Right renal pelvis (tissue), 4 donors: ENCODE measurements at places on chromosomes 2 and 18.

DNA sequence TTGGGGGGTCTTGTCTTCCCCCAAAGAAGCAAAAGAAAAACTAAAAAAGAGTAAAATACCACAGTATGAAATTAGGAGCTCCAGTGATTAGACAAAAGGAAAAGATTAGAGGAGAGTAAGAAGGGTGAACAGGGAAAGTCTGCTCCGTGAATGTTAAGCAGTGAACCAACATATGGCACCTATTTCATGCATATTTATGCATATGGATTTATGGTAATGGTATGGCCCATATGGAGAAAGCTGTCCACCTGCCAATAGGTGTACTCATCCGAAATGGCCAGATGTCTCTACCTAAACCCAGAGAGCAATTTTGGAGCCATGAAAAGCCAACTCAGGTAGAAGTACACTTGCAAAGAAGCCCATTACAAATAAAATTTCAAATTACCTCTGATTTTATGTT, 404.0 kb upstream of the RAB6C start:
- DNase-seq, result no peak

DNA sequence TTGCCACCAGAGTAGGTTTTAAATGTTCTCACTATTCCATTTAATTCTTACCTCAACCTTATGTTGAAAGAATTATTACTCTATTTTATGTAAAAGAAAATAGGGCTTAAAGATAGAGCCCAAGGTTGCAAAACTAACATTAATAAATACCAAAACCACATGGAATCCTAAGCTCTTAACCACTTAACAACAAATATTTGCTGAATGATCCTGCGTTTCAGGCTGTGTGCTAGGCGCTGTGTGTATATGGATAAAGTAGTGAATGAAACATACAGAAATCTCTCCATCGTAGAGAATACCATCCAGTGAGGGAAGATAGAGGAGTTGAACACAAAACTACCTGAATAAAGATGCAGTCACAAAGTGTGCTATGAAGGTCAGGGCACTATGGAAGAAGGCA, 485.1 kb downstream of the THSD7B start:
- no peak for DNase-seq

GRCh38 chr18:8257851-8258434, 351.3 kb upstream of the RAB12 start:
- DNase-seq, result no peak

DNA sequence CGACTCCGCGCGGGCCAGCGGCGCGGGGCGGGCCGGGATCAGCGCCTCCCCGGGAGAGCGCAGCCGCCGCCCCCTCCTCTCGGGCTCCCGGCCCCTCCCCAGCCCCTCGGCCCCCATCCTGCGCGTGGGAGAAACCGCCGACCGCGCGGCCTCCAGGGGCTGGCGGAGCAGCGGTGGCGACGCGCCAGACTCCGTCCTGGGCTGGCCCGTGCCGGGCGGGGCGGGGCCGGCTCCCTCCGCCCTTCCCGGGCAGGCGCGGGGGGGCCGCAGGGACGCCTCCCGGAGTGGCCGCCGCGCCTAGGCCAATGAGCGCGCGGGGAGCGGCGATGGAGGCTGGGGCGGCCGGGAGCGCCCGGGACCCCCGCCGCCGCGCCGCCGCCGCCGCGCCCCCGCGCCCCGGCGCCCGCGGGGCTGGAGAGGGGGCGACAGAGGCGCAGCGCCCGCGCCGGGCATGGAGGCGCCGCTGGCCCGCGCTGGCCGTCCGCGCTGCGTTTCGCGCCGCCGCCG, 49.1 kb downstream of the KCNIP3 start:
- no peak for DNase-seq

GRCh38 chr2:155755481-155755880, 577.0 kb downstream of the NR4A2 start:
- no peak for DNase-seq

- DNase-seq, result peak; percentile 45
These were observed 485.7 kb downstream of the TXNL1 start for GRCh38 chr18:56152551-56153310.

GRCh38 chr2:69741229-69741574, 732 bp upstream of the ANXA4 start:
- peak; percentile 55 for DNase-seq

DNA sequence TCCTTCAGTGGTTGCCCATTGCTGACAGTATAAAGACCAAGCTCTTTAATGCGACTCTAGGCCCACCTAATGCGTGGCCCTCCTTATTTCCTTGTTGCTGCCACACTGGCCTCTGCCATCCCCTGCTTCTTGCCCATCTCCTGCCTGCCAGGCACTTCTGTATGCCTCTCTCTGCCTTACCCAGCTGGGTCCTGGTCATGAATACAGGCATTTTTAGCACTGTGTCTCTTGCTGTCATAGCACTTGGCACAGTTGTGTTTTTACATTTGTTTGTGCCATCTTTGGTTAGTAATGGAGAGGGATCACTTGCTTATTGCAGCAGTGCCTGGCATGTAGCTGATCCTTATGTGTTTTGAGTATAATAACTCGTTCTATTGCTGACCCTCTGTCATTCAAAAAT, 38.7 kb downstream of the MAP4K4 start:
- DNase-seq, result no peak

- DNase-seq, result no peak
These were observed 149.0 kb upstream of the CYP1B1 start for GRCh38 chr2:38224821-38225437.

GRCh38 chr2:233400341-233400740, 46.0 kb downstream of the DGKD start:
- DNase-seq, result no peak

DNA sequence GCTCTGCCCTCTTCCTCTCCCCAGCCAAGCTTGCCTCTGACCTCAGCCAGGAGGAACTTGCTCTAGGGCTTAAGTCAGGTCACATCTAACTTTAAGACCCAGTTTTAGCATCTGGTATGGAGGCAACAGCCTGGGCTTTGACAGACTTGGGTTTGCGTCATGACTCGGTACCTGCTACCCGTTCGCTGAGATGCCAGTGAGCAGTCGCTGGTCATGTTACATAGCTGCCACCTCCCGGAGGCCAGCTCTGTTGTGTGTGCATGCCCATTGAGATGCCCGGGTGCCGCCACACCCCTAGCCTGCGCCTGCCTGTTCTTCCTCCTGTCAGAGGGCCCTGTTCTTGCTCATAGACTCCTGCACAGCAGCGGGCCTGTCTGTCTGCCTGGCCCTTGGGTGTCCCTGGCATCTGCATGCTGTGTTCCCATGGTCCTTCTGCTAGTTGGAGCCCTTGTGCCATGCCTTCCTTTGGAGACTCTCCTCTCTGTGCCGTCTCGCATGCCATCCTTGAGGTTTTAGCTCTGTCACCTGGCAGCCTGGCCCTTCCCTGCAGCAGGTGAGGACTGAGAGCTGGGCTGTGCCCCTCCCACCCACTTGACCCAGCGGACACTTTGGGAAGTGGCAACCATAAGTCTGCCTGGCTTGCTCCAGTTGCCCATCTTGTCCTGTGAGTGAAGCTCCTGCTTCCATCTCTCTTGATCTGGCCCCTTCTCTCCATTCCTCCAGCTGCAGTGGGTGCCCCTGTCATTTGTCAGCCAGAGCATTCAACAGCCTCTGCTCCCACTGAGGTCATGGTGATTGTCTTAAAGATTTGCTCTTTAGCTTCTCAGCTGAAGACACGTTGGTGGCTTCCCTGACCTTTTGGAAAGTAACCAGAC, 24.9 kb downstream of the ASAP2 start:
- no peak for DNase-seq
